AG10803 (cell line): ENCODE measurements at places on chromosomes 7 and 10.

GRCh38 chr7:128153436-128153835 is 87.6 kb upstream of the LEP start:
- DNase-seq = no peak

DNA sequence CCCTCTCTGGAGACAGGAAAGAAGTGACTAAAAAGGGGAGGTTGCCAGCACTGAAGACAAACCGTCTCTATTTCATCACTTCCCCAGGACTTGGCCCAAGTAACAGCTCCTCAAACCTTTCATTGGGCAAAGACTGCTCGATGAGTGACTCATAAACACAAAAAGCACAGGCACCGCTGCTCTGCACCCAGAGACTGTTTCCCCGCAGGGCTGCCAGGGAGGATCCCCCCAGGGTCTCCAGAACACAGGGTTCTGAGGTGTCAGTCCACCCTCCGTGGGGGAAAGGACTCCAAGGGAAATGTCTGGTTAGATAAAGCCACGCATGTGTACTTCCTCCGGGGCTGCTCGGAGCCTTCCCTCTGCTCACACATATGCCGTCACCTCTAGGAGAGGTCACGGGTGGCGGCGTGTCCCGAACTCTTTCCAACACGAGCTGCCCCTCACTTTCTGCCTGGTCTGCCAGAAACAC is 59.9 kb downstream of the INSIG1 start:
- peak; percentile 68 for DNase-seq

DNA sequence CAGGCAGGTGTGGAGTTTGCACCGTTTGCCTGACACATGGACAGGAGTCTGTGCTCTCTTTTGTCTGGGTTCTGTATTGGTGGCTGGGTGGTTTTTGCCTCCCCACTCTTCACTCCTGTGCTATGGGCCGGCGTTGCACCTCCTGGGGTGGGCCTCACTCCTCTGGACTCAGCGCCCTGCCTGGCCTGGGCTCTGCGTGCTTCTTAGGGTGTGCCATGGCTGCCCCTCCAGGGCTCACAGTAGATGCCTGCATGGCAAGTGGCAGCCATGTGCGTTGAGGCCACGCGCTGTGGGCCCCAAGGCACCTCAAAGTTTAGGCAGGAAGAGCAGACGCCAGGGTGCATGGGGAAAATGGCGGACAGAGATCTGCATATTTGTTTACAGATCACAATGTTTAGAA is 319.8 kb downstream of the ADARB2 start:
- DNase-seq = no peak

DNA sequence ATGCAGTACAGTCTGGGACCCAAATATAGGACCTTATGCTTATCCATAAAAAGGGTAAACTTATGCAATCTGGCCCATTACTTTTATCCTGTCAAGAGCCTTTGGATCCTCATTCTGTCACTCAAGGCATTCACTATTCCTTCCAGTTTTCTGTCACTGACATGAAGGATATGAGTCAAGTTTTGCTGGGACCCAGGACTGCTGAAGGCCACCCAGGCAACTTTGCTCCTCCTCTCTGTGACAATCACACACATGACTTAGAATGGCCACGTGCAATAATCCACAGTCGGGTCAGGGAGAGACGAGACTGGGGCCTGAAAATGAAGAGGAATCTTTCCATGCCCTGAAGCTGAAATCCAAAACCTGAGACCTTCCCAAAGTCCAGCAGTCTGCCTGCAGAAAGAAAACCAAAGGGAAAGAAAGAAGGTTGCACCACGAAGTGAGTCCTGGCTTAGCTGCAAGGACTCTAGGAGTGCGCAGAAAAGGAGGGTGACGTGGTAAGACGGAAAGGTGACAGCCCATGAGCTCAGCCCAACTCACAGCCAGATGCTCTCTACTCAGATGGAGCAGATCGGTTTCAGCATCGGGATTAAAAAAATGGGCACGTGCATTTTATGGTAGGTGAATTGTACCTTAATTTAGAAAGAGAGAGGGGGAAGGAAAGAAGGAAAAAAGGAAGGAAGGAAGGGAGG is 67.2 kb downstream of the VOPP1 start:
- DNase-seq = no peak
